ENCODE measurements at places on chromosomes 5 and 9.

DNA sequence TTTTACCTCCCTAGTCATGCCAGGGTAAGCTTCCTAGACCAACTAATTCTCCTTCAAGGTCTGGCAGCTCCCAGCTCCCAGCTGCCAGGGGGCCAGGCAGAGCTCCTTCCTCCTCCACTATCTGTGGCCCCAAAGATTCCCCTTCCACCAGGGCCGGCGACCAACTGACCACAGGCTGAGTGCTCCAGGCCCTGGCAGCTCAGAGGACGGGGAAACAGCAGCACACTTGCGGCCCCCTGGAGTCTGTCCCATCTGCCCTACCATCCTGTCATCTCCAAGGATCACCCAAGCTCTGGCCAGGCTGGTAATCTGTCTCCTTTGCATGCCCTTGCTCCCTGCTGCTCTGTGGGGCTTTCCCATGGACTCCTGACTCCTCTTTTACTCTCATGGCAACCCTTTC is 31.2 kb upstream of the BASP1 start:
- no peak for DNase-seq

DNA sequence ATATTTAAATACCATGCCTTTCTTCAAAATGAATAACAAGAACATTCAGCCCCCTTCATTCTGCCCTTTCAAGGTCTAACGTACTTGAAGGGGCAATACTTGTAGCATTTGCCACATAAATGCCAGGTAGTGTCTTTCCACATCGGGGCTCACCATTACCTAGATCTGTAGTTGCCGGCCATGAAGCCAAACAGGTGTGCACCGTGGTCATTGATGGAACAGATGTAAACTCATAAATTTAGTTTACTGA is 193.0 kb downstream of the CD180 start:
- DNase-seq: no peak

DNA sequence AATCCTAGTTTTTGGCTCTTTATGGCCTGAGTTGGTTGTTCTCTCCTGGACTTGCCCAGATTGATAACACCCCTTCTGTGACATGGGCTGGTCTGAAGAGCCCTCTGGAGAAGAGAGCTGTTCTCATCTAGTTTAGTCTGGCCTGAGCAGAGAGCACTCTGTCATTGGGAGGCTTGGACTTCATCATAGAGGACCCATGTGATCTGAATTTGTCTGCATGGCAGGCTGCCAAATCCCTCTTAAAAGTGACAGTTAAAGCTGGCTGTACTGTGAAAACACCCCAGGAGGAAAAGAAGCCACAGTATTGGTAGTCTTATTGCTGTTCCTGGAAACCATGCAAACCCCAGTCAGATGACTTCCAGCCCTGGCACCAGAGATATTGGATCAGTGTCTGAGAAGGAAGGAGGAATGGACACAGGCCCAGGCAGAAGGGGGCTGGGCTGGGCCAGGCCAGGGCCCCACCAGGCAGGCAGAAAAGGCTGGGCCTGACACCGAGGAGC is 3.7 kb upstream of the WDR31 start:
- DNase-seq: no peak

GRCh38 chr9:117873664-117874063 is 169.5 kb downstream of the TLR4 start:
- no peak for DNase-seq

All from stimulated activated CD4-positive, alpha-beta T cell treated with anti-CD3 and anti-CD28 coated beads, TNF-alpha, amount 100 ng/mL, for 48 hours (primary cell).